ENCODE measurements at places on chromosomes 3 and 15.

GRCh38 chr3:184073621-184074020, 20.8 kb downstream of the HTR3C start:
- no peak for DNase-seq

GRCh38 chr3:127254730-127255129, 33.1 kb downstream of the PRR20G start:
- no peak for DNase-seq

DNA sequence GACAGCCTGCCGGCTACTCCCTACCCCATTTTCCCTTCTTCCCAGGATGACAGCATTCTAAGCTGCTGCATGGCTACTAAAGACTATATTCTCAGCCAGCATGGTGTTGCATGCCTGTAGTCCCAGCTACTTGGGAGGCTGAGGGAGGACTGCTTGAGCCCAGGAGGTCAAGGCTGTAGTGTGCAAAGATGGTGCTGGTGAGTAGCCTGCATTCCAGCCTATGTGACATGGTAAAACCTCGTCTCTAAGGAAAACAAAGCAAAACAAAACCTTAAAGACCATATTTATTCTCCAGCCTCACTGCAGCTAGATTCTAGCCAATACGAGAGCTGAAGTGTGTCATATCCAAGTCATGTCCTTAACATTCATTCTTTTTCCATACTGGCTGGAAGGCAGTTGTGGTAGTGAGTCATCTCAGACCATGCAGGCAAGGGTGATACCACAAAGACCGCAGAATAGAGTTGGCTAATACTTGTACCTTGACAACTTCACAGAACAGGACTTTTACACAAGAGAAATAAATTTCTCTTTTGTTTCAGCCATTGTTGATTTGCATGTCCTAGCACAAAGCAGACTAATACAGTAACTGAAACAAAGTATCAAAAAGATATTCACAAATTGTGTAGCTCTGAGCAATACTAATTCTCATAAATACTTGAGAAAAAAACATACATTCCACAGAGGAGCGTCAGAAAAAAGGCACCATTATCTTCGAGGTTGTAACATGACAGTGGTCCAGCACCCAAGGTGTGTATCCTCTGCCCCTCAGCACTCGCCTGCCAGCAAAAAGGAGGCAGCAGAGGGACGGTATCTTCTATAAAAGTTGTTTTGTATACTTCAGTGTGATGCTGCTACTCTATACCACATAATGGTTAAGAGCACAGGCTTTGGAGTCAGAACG, 14.8 kb downstream of the PBRM1 start:
- DNase-seq: no peak

DNA sequence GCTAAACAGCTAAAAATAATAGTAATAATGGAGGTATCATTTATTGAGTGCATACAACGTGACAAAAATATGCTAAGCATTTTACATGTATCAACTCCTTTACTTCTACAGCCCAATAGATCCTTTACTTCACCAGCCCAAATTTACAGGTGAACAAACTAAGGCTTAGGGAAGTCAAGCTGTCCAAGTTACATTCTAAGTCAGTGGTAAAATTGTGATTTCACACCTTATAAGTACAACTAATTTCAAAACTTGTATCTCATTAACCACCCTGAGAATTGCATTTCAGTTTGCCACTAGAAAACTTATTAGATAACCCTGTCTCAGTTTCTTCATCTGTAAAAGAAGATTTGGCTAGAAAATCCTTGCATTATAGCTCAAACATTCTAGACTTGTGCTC, 10.7 kb downstream of the SLC33A1 start:
- DNase-seq: no peak

GRCh38 chr3:168068346-168068745, 27.4 kb downstream of the GOLIM4 start:
- DNase-seq: no peak

DNA sequence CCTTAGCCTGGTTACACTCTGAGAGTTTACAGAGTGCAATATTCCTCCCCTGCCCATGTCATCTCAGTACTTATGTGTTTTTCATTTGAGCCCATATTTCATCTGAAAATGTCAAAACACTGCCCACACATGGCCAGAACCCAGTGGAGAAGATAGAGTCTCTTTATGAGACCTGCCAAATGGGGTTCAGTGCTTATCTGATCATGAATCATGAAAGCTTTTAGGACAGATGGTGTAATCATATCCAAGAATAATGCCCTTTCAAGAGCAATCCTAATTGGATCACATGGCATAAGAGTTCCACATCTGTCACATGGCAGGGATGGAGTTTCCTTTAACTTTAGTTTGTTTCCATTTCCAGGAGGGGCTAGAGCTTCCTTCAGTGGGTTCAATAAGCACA, 77.2 kb upstream of the AGBL1 start:
- DNase-seq: no peak

DNA sequence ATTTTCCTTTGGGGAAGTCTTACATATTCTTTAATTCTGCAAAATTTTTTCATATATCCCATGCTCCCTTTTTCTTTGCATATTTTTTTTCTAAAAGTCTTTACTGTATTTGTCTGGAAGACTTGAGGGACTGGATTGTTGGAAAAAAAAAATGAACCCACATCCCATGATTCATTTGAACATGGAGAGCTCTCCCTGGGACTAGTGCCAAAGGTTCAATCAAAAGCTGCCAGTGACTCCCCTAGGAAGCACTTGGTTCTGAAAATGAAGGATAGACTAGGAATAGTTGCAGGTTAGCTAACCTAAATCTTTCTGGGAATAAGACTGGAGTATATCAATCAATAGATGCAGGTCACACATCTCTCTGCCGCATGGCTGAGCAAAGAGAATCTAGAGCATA, 16.4 kb upstream of the BNC1 start:
- no peak for DNase-seq

DNA sequence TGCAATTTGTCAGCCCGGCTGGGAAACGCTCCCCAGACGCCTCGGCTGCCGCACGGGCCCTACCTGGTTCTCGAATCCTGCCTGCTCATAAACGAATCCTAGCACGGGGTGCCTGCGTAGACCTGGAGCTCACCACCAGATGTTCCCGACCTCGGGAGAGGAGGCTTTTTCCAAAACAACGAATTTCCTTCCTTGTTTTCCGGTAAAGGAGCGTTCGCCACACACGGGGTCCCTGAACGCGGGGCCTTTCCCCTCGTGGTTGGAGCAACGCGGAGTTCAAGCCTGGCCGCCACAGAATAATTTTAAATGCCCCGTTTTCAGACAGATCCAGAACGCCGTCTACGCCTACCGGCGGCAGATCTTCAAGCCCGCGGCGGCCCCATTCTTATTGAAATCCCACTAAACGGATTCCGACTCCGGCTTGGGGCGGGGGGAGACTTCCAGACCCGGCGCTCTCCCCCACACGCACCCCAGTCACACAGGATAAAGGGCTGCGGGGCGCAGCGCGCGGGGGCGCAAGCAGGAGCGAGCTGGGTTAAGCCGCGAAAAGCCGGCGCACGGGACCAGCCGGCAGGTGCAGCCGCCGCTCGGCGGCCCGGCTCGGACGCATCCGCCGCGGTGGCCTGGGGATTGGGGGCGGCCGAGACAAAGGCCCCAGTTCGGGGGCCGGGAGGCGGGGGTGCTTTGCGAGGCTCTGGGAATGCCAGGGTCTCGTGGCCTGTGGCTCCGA, 895 bp downstream of the GATA2 start:
- DNase-seq: no peak

DNA sequence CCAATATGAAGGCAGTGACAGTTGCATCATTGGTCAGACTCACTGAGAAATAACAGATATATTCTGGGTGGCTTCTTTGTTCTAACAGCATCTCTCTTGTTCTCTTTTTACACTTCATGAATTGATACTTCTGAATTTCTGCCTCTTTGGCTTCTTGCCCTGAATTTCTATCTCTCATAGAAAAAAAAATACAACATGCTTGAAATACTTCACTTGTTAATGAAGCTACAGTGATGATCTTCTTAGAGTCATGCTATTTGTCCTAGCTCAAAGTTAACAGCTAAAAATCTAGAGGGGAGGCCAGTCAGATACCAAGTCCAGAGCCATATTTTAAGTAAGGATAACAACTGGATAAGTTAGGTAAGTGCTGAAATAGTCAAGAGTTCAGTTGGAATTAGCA, 597.2 kb upstream of the AGTR1 start:
- DNase-seq: no peak

DNA sequence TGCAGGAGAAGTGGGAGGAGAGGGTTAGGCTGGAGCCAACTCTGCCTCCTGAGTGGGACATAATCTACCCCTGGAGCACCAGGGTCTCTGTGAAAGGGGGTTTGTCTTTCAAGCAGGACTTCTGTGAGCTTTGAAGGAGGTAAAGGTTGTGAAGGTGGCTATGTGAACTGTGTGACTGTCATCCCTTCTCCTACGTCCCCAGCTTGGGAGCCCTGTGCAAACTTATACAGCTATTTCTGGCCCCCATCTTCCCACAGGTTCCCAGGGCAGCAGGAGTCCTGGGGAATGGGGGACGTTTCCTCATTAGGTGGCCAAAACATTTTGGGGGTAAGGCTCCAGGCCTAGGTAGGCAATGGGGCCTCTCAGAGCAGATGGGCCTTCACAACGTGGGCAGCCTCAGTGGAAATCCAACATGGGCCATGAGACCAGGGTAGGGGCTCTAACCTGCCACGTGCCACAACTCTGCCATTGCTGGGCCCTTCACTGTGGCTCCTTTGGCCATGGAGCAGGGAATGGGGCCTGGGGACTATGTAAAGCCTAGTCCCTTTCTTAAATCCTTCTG, 3.5 kb downstream of the VIPR1 start:
- DNase-seq: no peak

- DNase-seq: no peak
Observed at GRCh38 chr3:63135367-63135766, 142.7 kb upstream of the SYNPR start.

- no peak for DNase-seq
Observed at GRCh38 chr3:126131881-126132750, 48.2 kb upstream of the SLC41A3 start.

DNA sequence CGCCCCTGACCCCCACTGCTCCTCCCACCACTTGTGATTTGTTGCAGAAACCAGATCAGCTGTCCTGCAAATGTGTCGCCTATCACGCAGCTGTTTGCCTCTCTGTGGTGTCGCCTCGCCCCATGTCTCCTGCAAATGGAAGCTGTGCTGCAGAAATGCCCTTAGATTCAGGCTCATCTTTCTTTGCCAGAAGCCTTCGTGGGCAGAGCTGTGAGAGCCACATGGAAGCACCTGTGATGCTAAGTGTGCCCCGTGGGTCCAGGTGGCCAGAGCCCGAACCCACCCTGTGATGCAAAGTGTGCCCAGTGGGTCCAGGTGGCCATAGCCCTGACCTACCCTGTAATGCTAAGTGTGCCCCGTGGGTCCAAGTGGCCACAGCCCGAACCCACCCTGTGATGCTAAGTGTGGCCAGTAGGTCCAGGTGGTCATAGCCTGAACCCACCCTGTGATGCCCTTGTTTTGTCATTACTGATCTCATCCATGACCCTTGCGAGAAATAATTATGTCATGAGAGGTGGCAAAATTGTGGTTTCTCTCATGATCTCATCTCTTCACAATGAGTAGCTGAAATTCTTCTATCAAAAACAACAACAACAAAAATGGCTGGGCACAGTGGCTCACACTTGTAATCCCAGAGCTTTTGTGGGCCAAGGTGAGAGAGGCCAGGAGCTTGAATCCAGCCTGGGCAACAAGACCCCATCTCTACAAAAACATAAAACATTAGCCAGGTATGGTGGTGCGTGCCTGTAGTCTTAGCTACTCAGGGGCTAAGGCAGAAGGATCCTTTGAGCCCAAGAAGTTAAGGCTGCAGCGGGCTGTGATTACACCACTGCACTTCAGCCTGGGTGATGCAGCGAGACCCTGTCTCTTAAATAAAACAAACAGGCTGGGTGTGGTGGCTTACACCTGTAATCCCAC, 187.4 kb downstream of the GOLGA6L6 start:
- DNase-seq: no peak

DNA sequence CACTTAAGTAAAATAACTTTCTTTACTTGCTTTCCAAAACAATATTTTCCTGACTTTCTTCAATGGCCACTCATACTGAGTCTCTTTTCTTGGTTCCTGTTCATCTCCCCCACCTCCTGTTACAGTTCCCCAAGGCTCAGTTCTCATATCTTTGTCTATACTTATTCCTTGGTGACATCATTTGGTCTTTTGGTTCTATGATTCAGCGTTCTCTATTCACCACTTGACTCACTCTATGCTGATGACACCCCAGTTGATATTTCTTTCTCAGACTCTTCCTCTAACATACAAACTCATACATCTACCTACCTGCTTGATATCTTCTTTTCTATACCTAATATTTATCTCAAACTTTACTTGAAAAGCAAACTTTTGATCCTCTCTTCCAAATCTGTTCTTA, 85.0 kb upstream of the P3H2 start:
- DNase-seq: no peak

GRCh38 chr3:193911784-193912340, 224.1 kb upstream of the HES1 start:
- DNase-seq: no peak

GRCh38 chr3:187741403-187742350, 3.6 kb downstream of the BCL6 start:
- DNase-seq: peak; percentile 76

- no peak for DNase-seq
Observed at GRCh38 chr15:99442252-99442897, 123.4 kb upstream of the MEF2A start.

GRCh38 chr15:80958818-80959495, 30.7 kb downstream of the MESD start:
- no peak for DNase-seq

DNA sequence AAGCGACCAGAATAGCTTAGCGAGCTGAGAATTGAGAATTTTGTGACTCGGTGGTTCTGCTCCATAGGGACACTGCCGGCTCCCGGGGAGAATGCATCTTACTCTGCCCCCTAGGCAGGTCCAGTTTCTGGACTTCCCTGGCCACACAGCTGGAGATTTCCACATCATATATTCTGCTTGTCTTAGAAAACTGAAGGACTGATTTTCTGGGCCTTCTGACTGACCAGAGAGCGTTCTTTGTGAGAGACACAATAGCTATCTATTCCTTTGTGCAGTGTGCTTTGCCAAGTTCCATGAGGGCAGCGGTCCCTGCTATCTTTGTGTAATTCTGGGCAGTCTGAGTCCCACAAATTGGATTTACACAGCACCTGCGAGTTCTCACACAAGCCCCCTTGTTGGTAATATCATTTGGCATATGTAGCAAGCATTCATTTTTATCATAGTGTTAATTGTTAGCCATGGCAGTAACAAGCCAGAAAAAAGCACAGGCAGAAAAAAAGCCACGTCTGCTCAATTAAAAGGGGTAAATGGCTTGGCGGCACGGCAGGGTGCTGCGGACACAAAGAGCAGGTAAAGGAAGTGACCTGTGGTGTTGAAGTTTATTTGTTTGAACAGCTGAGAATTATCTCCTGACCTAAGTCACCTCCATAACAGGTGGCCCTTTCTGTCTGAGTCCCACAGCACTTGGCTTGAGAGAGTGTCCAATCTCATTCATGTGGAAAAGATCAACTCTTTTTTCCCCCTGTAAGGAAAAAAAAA, 688.7 kb downstream of the TUSC7 start:
- DNase-seq: no peak

GRCh38 chr3:185825639-185826481, 1.0 kb upstream of the IGF2BP2 start:
- DNase-seq: peak; percentile 21

- no peak for DNase-seq
Observed at GRCh38 chr15:44568338-44568737, 31.4 kb downstream of the EIF3J start.

Data from stimulated activated CD4-positive, alpha-beta T cell treated with anti-CD3 and anti-CD28 coated beads, Interleukin-1b, Interleukin-23, amount 100 ng/mL, for 4 hours (primary cell).